ENCODE measurements at places on chromosomes 12 and 14.

DNA sequence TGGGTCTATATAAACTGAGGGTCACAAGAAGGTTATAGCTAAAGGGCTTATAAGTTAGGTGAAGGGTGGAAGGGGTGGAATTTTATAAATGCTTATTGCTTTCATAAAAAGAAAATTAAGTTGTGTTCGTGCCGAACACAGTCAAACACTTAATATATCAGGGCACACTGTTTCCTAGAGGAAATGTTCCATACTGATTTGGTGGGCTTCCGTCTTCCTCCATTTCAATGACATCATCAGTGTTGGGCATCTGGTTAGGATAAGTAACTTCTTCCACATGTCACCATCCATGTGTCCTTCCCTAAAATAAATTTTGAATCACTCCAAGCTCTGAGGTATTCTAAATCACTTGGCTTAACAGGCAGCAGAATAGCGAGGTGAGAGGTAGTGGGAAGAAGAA is 466.4 kb downstream of the MED13L start:
- DNase-seq: peak; percentile 6

- DNase-seq: peak; percentile 32
These were observed 94.1 kb upstream of the TMPO start for GRCh38 chr12:98421316-98421715.

- DNase-seq: no peak
These were observed 36.9 kb downstream of the BCL2L14 start for GRCh38 chr12:12107678-12108077.

- no peak for DNase-seq
These were observed 234.3 kb downstream of the DACT1 start for GRCh38 chr14:58872061-58872460.

DNA sequence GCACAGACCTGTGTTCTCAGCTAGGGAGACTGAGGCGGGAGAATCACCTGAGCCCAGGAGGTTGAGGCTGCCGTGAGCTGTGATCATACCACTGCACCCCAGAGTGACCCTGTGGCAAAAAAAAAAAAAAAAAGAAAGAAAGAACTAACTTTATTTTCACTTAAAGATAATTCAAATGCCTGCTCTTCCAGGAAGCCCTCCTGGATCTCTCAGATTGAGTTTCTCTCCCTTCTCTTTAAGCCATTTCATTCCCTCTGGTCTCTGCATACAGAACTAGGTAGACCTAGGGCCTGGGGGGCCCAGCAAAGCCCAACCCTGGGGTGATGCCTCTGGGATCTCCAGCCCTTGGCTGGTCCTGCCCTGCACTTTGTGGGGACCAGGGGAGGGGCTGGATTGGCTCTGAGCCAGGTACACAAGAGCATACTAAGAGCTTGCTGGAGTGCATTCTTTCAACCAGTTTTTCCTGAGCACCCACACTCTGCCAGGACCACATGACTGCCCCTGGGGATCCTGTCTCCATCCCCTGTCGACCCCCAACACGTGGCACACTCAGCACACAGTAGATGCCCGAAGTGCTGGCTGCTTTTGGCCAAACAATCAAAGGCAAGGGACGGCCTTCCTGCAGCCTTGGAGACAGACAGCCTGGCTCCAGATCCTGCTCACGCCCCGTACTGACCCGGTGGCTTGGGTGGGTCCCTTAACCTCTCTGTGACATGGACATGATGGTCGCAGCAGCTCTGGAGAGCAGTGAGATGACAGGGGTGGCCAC is 52.7 kb downstream of the CYP46A1 start:
- no peak for DNase-seq

- DNase-seq: no peak
These were observed 110.0 kb upstream of the RESF1 start for GRCh38 chr12:31849090-31849687.

DNA sequence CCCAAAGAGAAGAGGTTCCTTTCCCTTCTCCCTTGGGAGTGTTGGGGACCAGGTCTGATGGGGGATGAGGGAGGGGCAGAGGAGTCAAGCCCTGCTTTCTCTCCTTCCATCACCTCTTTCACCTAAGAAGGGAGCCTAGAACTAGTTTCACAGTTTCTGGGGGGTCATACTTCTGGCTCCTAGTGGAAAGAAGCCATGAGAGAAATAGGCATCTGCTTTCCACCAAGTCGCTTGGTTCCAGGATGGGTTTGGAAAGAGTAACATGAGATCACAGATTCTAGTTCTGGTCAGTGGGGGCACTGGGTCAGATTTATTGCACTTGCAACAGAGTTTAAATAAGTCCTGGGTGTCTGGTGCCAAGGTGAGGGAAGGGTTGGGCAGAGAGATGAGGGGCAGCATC is 10.5 kb upstream of the ZNF385A start:
- DNase-seq: no peak

DNA sequence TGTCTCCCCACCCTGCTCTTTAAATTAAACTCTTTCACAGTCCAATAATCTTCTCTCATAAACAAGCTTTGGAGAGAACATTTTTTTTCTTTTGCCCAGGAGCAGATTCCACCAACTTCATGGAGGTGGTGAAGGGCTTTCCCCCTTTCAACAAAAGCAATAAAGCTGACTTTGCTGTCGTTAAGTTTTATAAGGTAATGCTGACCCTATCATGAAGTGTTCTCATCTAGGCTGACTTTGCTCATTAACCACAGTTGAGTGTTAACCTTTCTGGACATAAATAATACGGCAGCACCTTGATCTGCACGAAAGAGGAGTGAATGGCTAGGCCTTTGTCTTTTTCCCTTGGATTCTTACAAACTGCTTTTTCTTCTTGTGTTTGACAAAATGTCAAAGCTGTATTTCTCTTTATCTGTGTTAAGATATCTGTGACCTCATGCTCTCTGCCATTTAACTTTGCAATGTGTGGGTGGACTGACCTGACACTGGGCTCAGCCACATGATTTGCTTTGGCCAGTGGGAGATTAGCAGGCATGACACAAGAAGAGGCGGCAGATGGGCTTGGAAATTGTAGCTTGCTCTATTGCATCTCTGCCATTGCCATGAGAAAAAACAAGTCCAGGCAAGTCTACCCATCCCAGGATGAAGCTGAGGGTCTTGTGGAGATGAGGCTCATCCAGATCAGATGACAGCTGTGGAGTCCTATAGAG is 470.9 kb upstream of the CCDC196 start:
- DNase-seq: no peak
